ENCODE measurements at places on chromosomes 5 and 9.

- no peak for DNase-seq
Observed at GRCh38 chr5:156134216-156134615, 192.7 kb upstream of the SGCD start.

DNA sequence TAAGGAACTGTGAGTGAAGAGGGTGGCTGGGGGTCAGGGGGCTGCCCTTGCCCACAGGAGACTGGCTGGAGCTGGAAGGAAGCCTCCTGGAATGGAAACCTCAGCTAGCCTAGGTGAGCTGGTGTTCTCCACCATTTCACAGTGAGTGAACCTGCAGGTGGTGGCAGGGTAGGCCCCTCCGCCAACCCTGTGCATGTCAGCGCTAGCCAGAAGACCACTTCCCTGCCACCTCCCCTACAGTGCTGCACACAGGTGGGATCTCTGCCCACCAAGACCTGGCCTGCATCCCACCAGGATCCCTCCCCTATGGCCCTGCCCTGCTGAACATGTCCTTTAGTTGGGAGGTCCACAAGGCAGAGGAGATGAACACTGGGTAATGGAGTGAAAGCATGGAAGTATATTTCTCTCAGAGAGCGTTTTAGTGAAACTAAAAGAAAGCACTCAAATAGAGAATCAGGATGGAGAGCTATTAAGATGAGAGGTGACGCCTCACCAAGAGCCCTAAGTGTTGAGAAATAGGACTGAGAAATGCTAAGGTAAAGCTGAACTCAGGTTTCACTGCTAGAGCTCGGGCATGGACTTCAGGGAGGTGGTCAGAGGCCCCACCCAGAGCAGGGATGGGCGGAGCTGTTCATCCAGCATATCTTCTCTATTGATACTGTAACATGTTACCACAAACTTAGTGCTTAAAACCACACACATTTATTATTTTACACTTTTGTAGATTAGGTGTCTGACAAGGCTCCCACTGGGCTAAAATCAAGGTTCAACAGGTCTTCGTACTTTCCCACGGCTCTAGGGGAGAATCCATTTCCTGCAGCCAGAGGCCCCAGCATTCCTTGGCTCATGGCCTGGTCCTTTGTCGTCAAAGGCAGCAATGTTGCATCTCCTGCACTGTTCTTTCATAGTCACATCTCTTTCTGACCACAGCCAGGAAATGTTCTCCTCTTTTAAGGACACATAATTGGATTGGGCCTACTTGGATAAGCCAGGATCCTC is 83.2 kb downstream of the DIRAS2 start:
- DNase-seq: no peak

GRCh38 chr5:93017849-93018248 is 563.2 kb downstream of the NR2F1-AS1 start:
- no peak for DNase-seq

GRCh38 chr9:68472119-68472518 is 68.6 kb downstream of the TMEM252 start:
- no peak for DNase-seq

DNA sequence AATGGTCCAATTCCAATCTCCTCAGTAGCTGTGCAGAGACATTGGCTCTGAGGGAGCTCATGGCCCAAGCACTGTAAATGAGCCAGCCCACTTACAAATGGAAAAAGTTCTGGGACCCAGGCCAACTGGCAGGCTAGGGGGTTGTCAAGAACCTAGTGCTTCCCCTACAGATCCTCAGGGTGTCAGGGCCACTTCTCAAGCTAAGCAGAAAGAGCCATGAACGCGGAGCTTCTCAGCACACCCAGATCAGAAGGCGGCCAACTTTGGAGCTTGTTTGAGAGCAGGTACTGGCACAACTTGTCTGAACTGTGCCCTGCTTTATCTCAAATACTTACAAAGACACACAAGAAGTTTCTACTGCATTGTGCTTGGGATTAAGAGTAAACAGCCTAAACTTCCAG is 17.5 kb downstream of the TLE1 start:
- no peak for DNase-seq

DNA sequence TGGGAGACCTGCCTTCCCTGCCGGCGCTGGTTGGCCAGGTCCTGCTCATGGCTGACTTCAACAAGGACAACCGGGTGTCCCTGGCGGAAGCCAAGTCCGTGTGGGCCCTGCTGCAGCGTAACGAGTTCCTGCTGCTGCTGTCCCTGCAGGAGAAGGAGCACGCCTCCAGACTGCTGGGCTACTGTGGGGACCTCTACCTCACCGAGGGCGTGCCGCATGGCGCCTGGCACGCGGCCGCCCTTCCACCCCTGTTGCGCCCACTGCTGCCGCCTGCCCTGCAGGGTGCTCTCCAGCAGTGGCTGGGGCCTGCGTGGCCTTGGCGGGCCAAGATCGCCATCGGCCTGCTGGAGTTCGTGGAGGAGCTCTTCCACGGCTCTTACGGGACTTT is 10.6 kb downstream of the DIPK1B start:
- DNase-seq: no peak
